ENCODE measurements at places on chromosomes 6 and 20.

DNA sequence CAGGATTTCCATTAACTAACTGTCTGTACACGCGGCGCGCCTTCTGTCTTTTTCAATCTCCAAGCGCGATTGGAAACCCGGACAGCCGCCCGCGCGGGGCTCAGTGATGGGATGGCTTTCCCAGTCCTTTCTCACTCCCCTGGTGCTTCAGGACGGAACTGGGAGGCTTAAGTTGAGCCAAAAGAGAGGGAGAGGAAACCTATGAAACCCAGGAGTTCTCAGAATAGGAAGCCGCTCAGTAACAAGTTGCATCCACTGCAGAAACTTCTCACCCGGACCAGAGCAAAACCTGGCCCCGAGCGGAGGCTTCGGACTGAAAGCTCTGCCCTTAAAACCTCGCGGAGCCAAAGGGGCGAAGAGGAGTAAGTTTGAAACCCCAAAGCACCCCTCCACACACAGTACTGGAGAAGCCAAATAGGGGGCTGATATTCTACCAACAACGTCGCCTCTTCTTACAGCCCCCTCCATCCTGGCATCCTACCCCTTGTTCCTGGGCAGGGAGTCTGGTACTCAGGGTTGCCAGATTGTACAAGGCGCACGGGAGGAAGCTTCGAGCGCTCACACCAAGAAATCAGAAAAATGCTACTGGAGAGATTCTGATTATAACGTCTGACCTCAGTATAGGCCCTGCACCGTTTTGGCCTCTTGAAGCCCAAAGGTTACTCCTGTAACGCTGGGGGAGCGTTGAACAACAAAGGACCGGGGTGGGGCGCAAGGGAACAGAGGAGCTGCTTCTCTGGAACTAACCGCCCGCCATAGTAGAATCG lies 906 bp upstream of the COL12A1 start:
- DNase-seq = no peak

GRCh38 chr6:42564506-42564825 lies 637 bp downstream of the UBR2 start:
- no peak for DNase-seq

GRCh38 chr6:134020543-134020942 lies 31.9 kb downstream of the SLC2A12 start:
- no peak for DNase-seq

GRCh38 chr6:84150705-84151104 lies 76.7 kb downstream of the CEP162 start:
- no peak for DNase-seq
